RPMI7951 (cell line): ENCODE measurements at places on chromosomes 7 and 10. TPM values are rescaled to one million over a fixed set of nuclear protein-coding genes. Genes with fewer than 3 reads are reported as not detected.

CRPPA gene
- 2.8 and 3.4 TPM in 2 replicates for total RNA-seq

HTR7 gene
- 6.8 and 7.3 TPM in 2 replicates for total RNA-seq

DNA sequence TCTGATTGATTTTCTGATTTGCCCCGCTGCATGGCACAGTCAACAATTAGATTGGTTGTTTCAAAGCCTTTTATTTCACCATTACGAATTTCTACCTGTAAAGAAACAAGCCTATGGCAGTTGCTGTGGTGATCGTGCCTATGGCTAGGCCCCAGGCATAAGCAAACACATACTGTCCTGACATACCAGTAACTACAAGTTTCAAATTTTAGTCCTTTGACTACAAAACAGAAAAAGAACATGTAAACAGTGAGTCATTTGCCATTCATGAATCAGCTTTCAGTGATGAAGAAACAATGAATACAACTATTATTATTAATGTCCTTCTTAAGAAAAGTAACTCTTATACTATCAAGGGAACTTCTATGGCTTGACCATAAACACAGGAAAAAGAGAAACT lies 168.0 kb upstream of the LRRN3 start:
- no peak for DNase-seq

DNA sequence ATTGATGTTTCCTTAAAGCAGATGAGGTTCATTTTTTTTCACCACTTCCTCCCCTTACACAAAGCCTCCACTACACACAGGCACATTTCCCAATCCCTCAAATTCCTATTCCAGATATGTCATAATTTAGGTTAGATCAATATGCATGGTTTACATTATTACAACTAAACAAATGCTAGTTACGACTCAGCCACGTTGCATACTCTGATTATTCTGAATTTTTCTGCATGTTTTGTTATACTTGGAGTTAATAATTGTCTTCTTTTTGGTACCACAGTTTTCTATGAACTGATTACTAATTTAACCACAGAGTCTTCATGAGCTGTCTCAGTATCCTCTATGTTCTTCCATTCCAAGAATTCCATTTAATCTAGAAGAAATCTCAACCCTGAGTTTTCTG lies 4.4 kb upstream of the BICC1 start:
- no peak for DNase-seq

GRCh38 chr10:72315611-72316385 lies 38.9 kb downstream of the DNAJB12 start:
- peak; percentile 90 for DNase-seq

- DNase-seq = no peak
Observed at GRCh38 chr7:110105840-110106239, 985.1 kb upstream of the LRRN3 start.

- DNase-seq = no peak
Observed at GRCh38 chr10:84397735-84398144, 69.4 kb downstream of the CCSER2 start.
